Endothelial cell of coronary artery (primary cell): ENCODE measurements at places on chromosomes 3 and 15. TPM values are rescaled to one million over a fixed set of nuclear protein-coding genes. Genes with fewer than 3 reads are reported as not detected.

Gene TPRG1
- total RNA-seq: 0.19 and 0.27 TPM in 2 replicates

Gene GOLGA8T
- 0.09 TPM in 1 of 2 replicates, not detected in the other for total RNA-seq

Gene CMTM8
- total RNA-seq: 1.3 and 1.4 TPM in 2 replicates

Gene UBE2Q2
- 38.6 and 50.1 TPM in 2 replicates for total RNA-seq

Gene C2CD4A
- total RNA-seq: 0.94 and 1.5 TPM in 2 replicates

Gene TMEM212
- total RNA-seq: not detected in 2 replicates
